ENCODE measurements at places on chromosomes 12 and 14.
A peak's percentile ranks its signal among the peaks of the same experiment; 100 is the strongest.

GRCh38 chr14:50676814-50677516, 8.9 kb upstream of the SAV1 start:
- no peak for DNase-seq

DNA sequence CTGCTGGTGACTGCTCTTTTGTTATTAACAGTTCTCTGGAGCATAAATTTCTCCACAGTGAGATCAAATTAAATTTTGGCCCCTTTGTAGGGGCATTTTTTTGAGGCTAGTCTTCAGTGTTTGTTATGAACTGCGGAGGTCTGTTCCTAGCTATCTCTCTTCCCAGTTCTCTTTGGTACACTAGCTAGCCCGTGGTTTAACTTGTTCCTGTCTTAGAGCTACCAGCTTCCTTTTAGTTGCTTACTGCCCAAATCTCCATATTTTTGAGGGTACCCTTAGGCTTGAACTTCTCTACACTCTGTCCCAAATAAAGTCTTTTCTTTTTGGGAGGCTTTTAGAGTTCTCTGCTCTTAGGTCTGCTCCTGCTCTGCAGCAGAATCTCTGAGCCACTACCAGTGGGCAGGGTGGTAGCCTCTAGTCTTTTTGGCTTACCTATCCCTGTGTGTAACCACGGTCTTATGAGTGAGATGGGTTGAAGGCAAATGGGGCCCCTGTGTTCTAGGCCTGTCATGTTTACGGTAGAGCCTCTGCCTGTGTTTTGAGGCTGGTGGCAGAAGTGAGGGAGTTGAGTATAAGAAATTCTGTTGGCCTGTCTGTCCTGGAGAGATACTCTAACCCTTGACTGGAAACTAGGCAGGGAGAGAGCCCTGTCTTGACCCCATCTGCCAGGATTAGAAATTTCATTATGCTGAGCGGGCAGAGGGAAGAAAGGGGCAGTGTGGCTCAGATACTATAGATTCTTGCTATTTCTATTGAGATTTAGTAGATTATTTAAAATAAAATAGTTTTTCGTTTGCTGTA, 21.0 kb downstream of the CNOT2 start:
- no peak for DNase-seq

GRCh38 chr14:92615451-92615850, 101.9 kb downstream of the RIN3 start:
- peak; percentile 25 for DNase-seq

DNA sequence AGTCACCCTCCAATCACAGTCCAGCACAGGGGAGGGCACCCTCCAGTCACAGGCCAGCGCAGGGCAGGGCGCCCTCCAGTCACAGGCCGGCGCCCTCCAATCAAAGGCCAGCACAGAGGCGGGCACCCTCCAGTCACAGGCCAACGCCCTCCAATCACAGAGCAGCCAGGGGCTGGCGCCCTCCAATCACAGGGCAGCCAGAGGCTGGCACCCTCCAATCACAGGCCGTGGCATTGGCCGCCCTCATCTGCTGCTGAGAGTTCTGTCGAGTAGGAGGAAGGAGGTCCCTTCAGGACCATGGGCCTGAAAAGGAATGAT, 26.6 kb downstream of the DDX51 start:
- no peak for DNase-seq

GRCh38 chr14:85387181-85387580, 142.8 kb upstream of the FLRT2 start:
- DNase-seq, result no peak

- no peak for DNase-seq
Observed at GRCh38 chr12:46390881-46391280, 18.3 kb upstream of the SLC38A2 start.

GRCh38 chr14:32693114-32693513, 245.6 kb upstream of the NPAS3 start:
- DNase-seq, result no peak

DNA sequence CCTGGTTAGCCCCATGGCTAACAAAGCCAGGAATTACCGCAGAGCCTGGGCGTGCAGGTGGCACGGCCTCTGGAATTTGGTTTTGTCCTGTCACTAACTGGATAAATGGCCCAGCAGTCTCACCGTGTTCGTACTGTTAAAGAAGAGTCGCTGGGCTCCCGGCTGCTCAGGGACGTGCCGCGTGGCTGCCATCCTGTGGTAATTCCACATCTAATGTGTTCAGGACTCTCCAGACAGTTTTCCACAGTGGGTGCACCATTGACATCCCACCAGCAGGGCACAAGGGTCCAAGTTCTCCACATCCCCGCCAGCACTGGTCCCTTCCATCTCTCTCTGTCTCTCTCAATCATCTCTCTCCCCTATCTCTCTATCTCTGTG, 19.6 kb downstream of the NOC4L start:
- no peak for DNase-seq

DNA sequence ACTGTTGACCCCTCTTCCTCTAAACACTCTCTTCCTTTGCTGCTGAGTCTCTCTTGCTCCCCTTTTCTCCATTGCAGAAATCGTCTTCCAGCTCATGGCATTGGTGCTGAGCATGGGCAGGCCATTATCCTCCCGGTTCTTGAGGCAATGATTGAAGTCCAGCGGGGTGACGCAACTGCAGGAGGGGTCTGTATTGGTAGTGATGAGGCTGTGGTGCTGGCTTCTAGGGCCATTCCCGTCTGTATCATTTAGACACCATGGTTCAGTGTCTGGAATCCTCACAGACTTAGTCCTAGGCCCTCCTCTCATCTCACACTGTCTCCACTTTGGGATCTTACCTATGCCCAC, 720 bp upstream of the SLC22A17 start:
- no peak for DNase-seq

DNA sequence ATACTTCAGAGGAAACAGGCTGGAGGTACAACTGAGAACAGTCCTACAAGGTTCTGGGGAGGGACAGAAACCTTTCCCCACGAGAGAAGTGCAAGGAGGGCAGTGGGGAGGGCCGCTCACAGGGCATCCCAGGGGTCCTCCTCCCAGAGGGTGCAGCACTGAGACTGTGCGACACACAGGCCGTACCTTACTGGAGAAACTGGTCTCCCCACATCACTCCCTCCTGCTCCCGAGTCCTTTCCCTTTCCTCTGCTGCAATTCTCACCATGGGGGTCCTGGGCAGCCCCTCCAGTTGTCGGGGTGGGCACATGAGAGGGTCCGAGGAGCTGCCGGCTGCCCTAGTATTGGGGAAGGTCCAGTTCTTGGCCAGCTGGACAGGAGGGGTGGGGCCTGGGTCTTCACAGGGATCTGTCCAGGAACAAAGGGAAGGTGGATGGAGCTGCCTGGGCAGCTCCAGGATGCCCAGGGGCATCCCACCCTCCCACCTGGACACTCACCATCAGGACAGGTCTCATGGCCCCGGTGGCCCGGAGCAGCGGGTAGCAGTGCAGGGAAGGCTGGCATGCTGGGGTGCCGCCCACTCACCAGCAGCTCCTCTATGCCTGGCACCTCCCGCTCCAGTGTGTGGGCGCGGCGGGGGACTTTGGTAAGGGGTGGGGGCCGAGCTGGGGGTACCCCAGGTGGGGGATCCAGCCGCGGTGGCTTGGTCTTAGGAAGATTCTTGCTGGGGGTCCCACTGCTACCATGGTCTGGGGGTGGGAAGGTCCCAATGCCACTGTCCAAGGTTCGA, 35.8 kb downstream of the NCKAP5L start:
- no peak for DNase-seq

DNA sequence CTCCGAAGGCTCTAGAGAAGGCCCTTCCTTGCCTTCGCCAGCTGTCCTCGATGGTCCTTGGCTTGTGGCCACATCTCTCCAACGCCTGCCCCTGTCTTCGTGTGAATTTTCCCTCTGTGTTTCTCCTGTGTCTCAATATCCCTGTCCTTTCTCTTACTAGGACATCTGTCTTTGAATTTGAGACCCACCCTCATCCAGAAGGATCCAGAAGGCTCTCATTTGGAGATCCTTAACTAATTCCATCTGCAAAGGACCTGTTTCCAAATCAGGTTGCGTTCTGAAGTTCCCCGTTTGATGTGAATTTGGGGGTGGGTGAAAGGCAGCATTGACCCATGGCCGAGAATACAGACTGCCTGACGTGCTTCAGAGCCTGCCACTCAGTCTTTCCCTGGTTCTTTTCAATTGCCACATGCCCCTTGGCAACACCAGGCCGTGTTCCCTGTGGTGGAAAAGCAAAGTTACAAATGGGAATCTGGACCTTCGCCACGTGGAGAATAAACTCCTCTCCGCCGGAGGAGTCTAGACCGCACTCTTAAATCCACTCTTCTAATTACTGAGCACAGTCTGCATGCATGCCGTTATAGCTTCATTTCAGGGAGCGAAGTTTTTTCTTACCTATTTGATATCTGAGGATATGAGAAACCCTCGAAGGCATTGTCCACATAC, 158.8 kb downstream of the TMEM132C start:
- DNase-seq, result no peak

- DNase-seq, result no peak
Observed at GRCh38 chr14:94517641-94518257, 8.5 kb upstream of the SERPINA12 start.

- peak; percentile 68 for DNase-seq
Observed at GRCh38 chr14:22886500-22887259, 3.7 kb downstream of the REM2 start.

GRCh38 chr14:105214324-105214915, 33.3 kb upstream of the NUDT14 start:
- no peak for DNase-seq

DNA sequence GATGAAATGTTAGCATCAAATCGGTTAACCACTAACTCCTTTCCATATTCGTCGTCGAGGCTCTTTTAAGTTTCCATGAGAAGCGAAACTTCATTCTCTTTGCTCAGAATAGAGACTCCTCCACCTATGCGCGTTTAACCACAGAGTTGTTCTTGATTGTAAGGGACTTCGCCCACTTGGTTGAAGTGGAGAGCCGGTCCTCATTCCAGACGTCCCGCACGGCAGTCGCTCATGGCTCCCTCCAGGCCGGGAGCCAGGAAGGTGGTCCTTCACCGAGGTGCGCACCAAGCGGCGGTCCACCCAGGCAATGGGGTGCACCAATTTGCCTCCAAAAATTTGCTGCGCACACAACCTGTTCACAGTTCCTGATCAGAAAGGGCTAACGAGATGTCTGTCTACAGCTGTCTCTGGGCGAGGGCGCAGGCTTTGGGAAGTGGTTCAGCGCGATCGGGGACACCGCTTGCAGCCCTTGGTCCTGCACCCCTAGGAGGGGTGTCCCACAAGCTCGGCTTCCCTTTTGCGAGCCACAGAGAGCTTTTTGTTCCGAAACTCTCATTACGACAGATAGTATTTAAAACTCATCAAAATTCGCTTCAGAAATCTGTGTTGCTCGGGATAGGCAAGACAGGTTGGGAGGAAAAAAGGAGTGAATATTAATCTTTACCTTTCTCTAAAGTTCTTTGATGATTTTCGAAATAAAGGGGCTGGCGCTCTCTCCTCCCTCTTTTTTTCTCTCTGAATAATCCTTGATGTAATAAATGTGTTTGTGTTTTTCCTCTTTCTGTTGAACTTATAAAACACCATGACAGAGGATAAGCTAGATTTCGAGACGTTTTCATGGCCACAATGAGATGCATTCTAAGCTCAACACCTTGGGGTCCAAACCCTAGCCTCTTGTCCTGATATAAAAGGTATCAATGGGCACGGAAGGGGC, 6.4 kb upstream of the ALX1 start:
- no peak for DNase-seq

DNA sequence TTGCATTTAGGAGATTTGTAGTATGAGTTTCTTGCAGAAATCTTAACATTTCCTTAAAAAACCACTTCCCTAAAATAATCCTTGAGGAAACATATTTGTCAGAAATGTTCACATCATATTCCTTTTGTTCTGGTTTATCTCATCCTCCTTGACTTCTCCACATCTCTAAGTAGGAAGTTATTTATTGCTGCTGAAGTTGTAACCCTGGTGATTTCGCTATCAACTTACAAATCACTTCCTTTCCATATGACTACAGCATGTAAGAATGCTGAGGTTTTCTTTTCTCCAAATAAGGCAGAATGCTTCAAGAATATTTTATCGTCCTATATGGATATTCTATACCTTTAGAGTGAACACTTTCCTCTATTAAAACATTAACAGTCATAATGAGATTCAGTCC, 751.7 kb downstream of the NRXN3 start:
- DNase-seq, result no peak

DNA sequence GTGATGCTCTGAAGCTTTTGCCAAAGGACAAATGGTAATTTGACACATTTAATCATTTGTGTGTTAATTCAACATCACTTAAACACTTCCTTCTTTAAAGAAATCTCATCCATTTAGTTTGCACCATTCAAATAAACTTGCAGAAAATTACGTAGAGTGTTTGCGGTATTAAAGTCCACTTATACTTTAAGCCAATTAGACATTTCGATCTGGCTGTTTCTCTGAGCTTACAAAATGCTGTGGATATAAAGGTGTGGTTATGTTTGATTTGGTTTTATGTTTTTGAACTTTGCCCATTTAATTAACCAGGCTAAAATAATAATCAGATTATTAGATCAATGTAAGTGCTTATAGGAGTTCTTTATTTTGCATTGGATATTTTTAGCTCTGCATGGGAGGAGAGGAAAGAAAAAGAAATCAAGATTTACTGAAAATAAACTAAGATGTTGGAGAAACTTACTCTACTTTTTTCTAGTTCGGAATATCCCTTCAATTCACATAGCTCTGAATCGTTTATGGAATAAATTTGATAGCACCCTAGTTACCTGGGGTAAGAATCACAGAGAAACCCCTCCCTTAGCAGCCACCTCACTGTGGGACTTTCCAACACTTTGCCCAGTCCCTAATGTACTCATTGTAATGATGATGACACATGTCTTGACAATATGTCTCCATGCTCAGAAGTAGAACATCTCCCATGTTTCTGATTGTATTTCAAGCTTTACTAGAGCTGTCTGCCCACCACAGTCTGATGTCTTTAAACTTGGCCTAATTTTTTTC, 268.0 kb downstream of the BTG1 start:
- peak; percentile 70 for DNase-seq

DNA sequence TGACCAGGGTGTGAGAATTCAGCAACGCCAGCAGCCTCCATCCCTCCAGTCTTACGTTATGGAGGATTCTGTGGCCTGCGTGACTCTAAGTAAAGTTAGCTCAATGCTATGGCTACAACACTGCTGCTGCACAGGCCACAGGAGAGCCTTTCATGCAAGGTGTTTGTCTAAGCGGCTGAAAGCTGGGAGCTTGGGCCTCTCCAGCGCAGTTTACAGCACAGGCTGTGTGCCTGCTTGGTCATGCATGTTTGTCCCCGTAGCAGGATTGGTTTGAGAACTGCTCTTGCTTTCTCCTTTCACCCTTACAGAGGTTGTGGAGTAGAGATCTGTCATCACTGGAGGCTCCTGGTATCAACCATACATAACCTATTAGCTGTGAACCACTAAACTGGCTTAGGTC, 113.1 kb upstream of the TMCC3 start:
- no peak for DNase-seq

- DNase-seq, result peak; percentile 72
Observed at GRCh38 chr12:55738123-55739024, 4.5 kb upstream of the GDF11 start.

DNA sequence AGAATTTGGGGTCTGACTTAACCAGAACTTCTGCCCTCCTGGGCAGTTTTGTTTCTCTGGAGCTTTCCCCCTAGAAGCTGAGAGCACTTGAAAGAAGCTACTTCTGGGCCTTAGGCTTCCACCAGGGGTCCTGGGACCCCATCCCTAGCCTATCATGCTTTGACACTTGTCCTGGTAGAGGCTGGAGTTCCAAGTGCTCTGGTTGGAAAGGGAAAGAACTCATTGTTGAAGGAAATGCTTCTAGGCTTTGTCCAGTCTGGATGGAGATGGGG, 1.4 kb upstream of the COL2A1 start:
- DNase-seq, result no peak

GRCh38 chr12:23533265-23533664, 416.2 kb downstream of the SOX5 start:
- no peak for DNase-seq

Data from stimulated activated CD4-positive, alpha-beta T cell treated with anti-CD3 and anti-CD28 coated beads, Interleukin-4, amount 100 ng/mL, for 4 hours (primary cell).